T-cell (primary cell): ENCODE measurements at places on chromosomes 7 and 10.

DNA sequence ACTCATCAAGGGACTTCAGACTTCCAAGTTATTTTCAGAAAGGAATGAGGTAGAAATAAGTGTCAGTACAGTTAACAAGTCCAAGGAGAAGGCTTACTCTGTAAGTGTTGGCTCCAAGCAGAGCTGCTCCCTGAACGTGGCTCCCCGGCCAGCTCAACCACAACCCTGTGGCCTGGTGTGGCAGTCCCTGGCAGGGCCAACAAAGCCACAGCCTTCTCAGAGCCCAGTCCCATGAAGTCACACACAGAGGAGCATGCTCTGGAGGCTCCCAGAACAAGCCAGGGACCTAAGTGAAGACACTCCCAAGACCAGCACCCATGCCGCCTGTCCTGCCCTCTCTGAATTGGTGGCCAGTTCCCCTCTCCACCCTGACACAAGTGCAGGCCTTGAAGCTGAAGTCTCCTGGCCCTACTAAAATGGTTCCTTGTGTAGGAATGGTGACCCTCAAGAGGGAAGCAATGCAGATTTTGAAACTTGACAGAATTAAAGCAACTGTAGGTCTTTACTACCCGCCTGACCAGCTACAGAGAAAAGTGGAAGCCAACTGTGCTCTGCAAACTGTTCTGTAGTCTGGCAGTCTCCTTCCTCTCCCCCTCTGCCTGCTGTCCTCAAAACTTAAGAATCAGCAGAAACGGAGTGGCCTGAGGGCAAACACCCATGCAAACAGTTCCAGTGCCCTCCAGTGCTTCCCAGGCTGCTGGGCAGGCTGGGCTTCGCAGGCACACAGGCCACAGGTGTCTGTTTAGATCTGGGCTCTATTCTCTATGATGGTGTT, 51.1 kb downstream of the NOD1 start:
- DNase-seq: no peak

- no peak for DNase-seq
Measured at GRCh38 chr7:158285383-158285770, 302.2 kb downstream of the PTPRN2 start.

DNA sequence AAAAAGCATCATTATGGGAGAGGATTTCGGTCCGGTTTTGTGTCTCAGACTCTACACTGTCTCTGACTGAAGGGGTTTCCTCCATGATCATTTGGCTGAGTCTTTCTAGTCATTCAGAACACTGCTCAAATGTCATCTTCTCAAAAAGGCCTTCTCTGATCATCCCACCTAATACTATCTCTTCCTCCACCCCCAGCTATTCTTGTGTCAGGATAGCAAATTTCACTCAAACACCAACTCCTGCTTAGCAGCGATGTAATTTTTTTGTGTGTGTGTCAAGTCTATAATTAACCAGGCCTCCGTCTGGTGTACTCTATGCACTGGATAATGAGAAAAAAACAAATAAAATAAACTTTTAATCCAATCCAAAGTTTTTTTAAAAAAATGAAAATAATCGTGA, 200.4 kb downstream of the KCND2 start:
- no peak for DNase-seq

GRCh38 chr10:130076681-130077080, 33.9 kb downstream of the C10orf143 start:
- DNase-seq: no peak

- no peak for DNase-seq
Measured at GRCh38 chr10:4867520-4868356, 41.7 kb downstream of the AKR1E2 start.

DNA sequence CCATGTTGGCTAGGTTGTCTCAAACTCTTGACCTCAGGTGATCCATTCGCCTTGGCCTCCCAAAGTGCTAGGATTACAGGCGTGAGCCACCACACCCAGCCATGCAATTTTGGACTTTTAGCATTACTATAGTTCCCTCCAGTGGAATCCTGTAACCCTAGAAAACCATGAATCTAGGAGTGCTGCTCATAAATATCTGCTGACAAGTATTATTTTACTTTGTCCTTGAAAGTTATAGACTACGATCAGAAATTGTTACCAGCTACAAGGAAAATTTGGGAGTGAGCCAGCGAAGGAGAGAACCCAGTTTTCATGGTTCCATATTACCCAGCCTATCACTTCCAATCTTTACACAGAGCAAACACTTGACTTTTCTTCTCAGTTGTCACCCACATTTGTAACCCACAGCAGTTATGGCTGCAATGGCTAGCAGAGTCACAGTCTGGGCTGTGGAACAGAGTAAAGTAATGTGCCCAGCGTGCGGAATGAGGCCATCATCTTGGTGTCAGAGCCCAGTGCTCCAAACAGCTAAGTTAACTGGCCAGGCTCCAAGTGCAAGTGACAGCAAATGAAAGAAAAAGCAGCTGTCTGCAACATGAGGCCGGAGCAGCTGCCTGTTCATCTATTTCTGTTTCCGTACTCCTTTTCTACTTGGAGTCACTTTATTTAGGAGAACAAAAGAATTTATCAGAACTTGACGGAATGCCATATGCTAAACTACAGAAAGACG, 29.9 kb downstream of the ZC3HC1 start:
- DNase-seq: no peak

GRCh38 chr7:100444311-100445278, 8.3 kb upstream of the PPP1R35 start:
- DNase-seq: no peak

- peak; percentile 25 for DNase-seq
Measured at GRCh38 chr10:92590623-92591549, 2.0 kb upstream of the KIF11 start.

GRCh38 chr10:132360766-132361447, 28.9 kb downstream of the LRRC27 start:
- DNase-seq: no peak

DNA sequence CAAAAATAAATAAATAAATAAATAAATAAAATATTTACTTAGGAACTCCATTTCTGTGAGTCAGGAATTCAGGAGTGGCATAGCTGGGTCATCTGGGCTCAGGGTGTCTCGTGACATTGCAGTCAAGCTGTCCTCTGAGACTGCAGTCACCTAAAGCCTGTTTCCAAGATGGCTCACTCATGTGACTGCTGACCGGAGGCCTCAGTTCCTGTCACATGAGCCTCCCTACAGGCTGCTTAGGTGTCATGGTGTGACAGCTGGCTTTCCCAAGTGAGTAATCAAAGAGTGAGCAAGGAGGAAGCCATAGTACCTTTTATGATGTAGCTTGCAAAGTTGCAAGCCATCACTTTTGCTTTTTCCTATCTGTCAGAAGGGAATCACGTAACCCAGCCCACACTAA, 128.6 kb upstream of the KCTD7 start:
- DNase-seq: no peak
